NCI-H187 (cell line): ENCODE measurements at places on chromosomes 11 and 22.

GRCh38 chr11:66915046-66915832, 42.9 kb downstream of the PC start:
- no peak for DNase-seq

GRCh38 chr11:90294091-90294490, 71.2 kb upstream of the CHORDC1 start:
- DNase-seq, result no peak

DNA sequence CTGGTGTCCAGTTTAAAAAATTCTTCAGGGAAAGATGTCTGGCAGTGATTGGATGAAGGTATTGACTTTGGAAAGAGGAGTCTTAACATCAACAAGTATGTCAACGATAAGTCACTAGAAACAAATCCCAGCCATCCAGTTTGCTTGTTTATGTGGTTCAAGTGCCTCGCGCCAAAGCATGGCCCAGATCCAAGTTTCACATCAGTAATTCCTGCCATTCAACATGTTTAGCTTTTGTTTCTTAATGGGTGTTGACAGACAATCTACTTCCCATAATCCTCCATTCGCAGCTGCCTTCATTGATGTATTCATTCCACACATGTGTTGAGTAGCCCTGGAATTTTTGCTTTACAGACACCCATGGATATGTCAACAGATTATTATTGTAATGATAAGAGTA, 77.8 kb downstream of the UBASH3B start:
- DNase-seq, result no peak

DNA sequence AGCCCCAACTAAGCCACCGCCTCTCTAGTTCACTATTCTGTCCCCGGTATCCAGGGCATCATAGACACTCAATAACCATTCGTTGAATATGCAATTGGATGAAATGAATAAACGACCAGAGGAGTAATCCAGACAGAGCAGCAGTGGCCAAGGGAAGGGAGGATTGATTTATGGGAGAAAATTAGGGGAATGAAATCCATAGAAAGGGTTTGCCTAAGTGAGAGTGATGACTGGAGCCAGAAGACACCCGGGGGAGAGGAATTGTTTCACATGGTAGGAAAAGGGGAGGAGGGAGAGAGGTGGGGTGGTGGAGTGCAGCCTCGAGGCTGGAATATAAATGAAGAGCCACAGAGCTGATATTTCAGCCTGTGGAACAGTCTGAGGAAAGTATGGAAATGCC, 168.2 kb downstream of the COMMD9 start:
- DNase-seq, result no peak

DNA sequence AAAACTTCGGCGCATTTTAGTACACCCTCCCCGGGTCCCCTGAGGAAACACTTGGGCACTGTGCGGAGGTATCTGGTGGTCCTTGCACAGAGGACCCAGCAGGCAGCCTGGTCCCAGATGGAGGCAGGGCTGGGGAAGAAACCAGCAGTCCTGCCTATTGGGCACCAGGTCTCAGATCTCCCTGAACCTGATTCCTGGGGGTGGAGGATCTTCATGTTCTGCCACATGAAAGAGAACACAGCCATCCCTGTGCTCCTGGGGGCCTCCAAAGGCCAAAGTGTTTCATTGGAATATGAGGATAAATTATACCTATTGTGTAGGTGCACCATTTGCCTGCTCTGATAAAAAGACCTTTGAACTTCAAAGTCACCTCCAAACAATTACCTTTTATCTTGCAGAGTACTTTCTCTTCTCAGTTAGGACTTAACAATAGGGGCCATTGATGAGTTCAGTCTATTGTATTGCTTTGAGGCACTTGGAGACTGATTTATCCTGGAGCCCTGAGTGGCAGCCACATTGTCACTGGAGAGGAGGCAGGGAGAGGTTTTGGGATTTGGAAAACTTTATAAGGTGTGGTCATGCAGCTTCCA, 1.8 kb downstream of the RCN1 start:
- no peak for DNase-seq

GRCh38 chr11:127199306-127199801, 198.8 kb upstream of the KIRREL3 start:
- DNase-seq, result no peak

DNA sequence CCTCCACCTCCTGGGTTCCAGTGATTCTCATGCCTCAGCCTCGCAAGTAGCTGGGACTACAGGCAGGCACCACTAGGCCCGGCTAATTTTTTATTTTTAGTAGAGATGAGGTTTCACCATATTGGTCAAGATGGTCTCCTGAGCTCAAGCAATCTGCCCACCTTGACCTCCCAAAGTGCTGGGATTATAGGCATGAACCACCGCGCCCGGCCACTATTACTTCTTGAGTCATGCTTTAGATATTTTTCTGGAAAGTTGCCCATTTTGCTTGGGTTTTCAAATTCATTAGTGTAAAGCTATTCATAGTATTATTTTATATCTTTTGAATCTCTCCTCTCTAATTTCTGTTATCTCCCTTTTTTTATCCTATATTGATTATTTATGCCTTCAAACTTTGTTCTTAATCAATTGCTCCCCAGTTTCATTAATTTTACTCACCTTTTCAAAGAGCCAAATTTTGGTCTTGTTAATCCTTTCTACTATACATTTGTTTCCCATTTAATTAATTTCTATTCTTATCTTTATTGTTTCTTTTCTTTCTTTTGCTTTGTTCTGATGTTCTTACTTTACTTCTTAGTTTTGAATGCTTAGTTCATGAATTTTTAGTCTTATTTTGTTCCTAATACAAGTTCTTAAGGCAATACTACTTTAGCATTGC, 10.3 kb upstream of the RAC2 start:
- no peak for DNase-seq

GRCh38 chr11:33869481-33870422, 22.1 kb downstream of the LMO2 start:
- DNase-seq, result no peak

DNA sequence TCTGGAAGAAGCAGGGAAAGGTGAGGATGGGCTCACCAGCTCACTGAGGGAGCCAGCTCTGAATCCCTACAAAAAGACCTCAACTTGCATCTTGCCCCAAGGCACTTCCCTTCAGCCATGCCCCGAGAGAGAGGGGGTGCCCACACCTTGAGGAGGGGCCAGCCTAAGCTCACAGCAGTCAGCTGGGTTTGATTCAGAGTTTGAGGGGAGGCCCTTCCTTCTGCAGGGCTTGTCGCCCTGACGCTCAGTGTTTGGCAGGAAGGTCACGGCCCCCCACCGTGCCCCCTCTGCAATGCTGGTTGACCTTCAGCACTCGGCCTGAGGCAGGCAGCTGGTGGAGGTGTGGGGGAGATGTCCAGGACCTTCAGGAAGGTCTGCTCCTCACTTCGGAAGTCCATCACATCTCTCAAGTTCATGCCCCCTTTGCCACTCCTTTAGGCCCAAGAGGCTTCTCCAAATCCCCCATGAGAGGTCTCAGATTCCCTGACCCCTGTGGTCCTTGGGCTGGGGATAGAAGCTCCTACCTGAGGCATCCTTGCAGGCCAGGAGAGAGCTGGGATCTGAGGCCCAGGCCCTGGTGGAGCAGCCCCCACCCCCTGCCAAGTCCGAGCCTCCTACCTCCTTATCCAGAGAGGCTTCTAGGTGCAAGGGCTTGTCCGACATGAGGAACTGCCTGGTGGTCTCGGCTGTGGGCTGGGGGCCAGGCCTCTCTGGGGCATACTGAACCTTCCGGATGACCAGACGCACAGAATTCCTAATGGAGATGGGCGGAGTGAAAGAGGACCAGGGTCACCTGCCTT, 37.6 kb downstream of the TPBGL start:
- DNase-seq, result no peak

- DNase-seq, result no peak
Measured at GRCh38 chr22:42830161-42830560, 26.9 kb downstream of the ARFGAP3 start.

- no peak for DNase-seq
Measured at GRCh38 chr22:29944339-29944738, 61.4 kb downstream of the MTMR3 start.

- DNase-seq, result no peak
Measured at GRCh38 chr22:22446517-22446916, 62.0 kb downstream of the ZNF280B start.
